ENCODE measurements at places on chromosomes 6 and 20.

- no peak for DNase-seq
These were observed 506.1 kb downstream of the PHF3 start for GRCh38 chr6:64141680-64142079.

GRCh38 chr6:168132531-168133167 lies 53.6 kb upstream of the FRMD1 start:
- DNase-seq: no peak

GRCh38 chr6:43848671-43849391 lies 78.8 kb downstream of the VEGFA start:
- DNase-seq: no peak

DNA sequence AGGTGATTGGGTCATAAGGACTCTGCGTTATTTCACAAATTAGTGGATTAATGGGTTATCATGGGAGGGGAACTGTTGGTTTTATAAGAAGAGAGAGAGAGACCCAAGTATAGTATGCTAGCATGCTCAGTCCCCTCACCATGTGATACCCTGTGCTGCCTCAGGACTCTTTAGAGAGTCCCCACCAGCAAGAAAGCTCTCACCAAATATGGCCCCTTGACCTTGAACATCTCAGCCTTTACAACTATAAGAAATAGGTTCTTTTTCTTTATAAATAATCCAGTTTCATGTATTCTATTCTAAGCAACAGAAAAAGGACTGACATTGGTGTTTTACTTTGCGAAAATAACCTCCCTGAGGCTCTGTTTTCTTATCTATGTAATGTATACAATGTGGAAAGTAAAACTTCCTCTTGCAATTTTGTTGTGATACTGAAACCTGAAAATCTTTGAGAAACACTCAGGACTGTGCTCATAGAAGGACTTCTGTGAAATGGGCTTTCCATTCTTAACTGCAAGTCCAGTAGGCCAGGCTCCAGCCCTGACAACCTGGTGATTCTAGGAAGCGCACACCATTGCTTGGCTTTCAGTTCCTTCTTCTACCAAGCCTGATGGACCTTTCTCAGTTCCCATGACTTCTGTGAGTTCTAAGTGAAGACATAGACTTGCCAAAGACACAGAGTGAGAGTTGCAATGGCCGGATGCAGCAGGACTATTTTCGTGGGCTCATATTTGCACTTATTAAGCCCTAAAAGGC lies 21.9 kb downstream of the SIRPD start:
- no peak for DNase-seq

- no peak for DNase-seq
These were observed 19.2 kb upstream of the FAM83C start for GRCh38 chr20:35311409-35311808.

DNA sequence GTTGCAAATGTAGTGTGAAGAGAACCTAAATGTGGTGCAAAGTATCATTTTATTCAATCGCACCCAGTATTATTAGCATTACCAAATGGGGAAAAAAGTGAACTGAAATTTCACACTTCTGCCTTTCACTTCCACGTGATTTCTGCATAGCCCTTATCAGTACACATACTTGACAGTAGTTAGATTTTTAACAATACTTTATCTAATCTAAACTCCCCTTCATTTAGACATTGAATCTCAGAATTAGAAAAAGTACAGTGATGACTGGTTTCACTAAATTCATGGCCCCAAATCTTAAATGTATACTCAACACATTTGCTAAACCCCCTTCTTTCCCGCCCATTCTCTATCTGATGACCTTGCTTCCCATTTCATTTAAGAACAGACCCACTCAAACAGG lies 14.3 kb downstream of the STX7 start:
- DNase-seq: no peak

DNA sequence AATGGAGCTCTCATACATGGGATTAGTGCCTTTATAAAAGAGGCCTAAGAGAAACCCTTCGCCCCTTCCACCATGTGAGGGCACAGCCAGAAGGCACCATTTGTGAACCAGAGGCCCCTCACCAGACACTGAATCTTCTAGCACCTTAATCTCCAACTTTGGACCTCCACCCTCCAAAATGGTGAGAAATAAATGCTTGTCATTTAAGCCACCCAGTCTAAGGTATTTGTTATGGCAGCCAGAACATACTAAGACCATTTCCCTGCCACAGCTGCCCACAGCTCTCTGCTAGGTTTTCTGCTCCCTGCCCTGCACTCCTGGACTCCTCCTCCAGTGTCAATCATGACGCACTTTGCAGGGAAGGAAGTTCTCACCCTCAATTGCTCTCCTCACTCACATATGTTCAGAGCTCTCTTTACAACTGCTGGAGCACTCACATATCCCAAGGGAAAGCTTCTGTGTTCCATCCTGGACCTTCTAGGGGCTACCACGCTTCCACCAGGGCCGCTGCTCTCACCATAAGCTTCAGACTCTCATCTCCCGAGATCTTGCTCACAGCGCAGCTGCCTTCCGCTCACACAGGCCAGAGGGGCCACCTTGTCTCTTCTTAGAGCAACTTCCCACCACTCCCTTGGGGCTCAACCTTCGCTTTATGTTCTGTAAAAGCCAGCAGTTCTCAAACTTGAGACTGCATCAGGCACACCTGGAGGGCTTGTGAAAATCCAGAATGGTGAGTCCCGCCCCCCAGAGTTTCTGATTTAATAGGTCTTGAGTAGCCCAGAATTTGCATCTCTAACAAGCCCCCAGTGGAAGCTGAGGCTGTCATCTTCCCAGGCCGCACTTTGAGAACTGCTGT lies 1.6 kb upstream of the LY86 start:
- no peak for DNase-seq

DNA sequence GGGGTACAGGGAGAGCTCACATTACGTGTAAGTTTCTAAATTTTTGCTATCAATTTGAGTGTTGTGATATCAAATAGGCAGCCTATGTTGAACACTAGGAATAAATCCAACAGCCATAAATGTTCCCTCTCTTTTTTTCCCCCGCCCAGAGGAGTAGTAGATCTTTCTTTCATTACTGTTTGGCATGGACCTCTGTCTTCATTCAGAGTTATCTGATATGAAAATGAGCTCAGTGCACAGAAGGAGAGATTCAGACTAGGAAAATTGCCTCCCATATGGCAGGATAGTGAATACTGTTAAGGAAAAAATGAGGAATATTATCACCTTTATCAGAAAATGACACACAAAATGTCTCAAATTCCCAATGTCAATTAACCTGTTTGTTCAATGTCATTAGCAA lies 110.0 kb upstream of the EYS start:
- DNase-seq: no peak

GRCh38 chr20:34458631-34459030 lies 57.6 kb upstream of the DYNLRB1 start:
- no peak for DNase-seq

- DNase-seq: no peak
These were observed 66.6 kb downstream of the TNFAIP3 start for GRCh38 chr6:137933696-137934095.

GRCh38 chr6:170268216-170269129 lies 22.4 kb downstream of the DLL1 start:
- no peak for DNase-seq

DNA sequence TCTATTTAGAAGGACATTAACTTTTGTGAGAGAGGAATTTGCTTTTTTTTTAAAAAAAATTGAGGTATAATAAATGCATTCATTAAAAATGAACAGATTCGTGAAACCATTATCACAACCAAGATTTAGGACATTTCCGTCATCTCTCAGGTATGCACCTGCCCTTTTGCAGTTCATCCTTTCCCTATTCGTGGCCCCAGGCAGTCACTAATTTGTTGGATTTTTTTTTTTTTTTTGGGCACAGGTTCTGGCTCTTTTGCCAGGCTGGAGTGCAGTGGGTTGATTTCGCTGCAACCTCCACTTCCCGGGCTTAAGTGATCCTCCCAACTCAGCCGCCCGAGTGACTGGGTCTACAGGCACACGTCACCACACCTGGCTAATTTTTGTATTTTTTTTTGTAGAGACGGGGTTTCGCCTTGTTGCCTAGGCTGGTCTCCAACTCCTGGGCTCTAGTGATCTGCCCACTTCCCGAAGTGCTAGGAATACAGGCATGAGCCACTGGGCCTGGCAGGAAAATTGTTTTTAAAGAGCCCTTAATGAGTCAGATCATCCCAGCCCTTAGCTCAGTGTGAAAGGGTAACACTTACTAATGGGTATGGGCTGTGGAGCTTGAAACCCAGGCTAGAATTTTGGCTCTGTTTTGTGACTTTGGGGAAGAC lies 9.2 kb downstream of the PHF3 start:
- no peak for DNase-seq

GRCh38 chr6:136254851-136255466 lies 4.8 kb upstream of the MTFR2 start:
- DNase-seq: no peak

GRCh38 chr20:45626540-45626939 lies 3.0 kb upstream of the WFDC10A start:
- DNase-seq: no peak

DNA sequence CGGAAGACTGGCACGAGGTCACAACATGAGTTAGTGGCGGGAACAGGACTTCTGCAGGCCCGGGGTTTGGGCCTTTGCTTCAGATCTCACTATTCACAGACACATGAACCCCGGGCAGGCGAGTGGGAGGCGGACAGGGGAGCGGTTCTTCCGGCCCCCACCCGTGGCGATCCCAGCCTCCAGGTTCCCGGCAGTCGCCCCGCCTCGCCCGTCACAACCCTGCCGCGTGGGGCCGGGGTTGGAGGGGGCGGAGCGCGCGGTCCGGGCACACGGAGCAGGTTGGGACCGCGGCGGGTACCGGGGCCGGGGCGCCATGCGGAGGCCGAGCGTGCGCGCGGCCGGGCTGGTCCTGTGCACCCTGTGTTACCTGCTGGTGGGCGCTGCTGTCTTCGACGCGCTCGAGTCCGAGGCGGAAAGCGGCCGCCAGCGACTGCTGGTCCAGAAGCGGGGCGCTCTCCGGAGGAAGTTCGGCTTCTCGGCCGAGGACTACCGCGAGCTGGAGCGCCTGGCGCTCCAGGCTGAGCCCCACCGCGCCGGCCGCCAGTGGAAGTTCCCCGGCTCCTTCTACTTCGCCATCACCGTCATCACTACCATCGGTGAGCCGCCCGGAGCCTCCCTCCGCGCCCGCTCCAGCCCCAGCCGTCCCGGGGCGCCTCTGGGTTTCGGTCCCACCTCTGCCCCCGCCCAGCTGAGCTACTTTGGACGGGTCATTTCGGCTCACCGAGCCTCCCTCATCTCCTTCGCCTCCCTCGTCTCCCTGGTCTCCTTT lies at the start of gene KCNK15:
KCNK15 (plus strand) TSS at position 268 of the 769 bp plus-strand sequence; CDS start at position 314, 46 bp downstream.
- DNase-seq: no peak

- no peak for DNase-seq
These were observed 506.8 kb upstream of the CITED2 start for GRCh38 chr6:139881236-139881635.

- no peak for DNase-seq
These were observed 55.3 kb downstream of the ERMARD start for GRCh38 chr6:169806701-169807100.

GRCh38 chr6:125008261-125008703 lies 46.0 kb downstream of the RNF217 start:
- no peak for DNase-seq

DNA sequence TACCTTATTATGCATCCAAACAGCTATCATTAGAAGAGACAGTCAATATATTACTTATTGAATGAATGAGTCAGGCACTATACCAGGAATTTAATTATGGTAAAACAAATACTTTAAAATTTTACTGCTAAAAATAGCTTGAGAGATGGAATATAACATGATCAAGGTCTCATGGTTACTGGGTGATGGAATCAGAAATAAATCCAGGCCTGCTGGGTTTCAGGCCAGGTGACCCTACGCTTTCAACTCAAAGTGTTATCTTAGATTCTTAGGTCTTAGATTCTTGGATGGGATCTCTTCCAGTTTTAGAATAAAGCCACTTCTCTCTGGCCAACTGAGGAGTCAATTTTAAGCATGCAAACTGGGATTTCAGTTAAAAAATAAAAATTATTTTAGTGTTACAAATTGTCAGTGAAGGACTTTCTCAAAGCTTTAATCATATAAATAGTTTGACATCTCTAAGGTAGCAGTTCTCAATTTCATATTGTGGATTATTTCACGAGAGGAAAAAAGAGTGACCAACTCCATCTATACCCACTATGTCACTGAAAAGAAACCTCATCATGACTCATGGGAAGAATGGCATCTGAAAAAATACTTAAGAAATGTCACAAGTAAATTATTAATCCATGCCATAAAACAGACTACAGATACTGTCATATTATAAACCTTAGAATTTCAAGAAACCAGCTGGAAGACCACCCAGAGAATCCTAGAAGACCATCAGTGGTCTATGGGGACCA lies 283.4 kb upstream of the RUNX2 start:
- DNase-seq: no peak

- DNase-seq: no peak
These were observed 57.5 kb downstream of the HIVEP2 start for GRCh38 chr6:142887517-142887916.

All from hematopoietic multipotent progenitor cell treated with erythropoietin and hydrocortisone succinate and interleukin-3 and kit ligand, for 15 days (in vitro differentiated cells).